ENCODE measurements at places on chromosomes 7 and 10. TPM values are rescaled to one million over a fixed set of nuclear protein-coding genes. Genes with fewer than 3 reads are reported as not detected.

Gene PLXDC2
- total RNA-seq, result 1.6 TPM

Gene MDH2
- 222 TPM for total RNA-seq

Gene RNF148
- not detected for total RNA-seq

Gene EPHB4
- total RNA-seq, result 74.9 TPM

Data from airway epithelial cell (primary cell).